ENCODE measurements at places on chromosomes 16 and 17.

- DNase-seq, result peak; percentile 29
Observed at GRCh38 chr17:67400193-67400592, 23.1 kb downstream of the PITPNC1 start.

GRCh38 chr17:18997650-18998196 is 6.8 kb downstream of the FAM83G start:
- DNase-seq, result no peak

DNA sequence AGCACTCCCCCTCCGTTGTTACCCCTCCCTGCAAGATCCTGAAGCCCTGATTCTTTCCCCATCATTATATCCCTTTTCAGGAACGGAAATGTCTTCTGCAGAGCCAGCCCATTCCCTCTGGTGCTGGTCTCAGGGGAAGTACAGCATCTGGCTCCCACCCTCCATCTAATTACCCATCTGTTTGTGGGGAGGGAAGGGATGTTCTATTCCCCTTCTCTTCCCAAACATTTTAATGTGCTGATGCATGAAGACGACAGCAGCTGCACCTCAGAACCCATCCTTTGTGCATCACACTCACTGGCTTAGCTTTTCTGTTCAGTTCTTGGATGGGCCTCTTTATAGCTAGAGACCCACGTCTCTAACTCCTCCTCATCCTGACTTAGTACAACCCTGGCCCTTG is 367.2 kb downstream of the CDH13 start:
- no peak for DNase-seq

- peak; percentile 50 for DNase-seq
Observed at GRCh38 chr16:79721270-79721669, 120.7 kb upstream of the MAF start.

GRCh38 chr17:386141-386876 is 33.7 kb upstream of the RPH3AL start:
- peak; percentile 84 for DNase-seq

GRCh38 chr16:49356728-49357488 is 16.7 kb upstream of the C16orf78 start:
- no peak for DNase-seq

DNA sequence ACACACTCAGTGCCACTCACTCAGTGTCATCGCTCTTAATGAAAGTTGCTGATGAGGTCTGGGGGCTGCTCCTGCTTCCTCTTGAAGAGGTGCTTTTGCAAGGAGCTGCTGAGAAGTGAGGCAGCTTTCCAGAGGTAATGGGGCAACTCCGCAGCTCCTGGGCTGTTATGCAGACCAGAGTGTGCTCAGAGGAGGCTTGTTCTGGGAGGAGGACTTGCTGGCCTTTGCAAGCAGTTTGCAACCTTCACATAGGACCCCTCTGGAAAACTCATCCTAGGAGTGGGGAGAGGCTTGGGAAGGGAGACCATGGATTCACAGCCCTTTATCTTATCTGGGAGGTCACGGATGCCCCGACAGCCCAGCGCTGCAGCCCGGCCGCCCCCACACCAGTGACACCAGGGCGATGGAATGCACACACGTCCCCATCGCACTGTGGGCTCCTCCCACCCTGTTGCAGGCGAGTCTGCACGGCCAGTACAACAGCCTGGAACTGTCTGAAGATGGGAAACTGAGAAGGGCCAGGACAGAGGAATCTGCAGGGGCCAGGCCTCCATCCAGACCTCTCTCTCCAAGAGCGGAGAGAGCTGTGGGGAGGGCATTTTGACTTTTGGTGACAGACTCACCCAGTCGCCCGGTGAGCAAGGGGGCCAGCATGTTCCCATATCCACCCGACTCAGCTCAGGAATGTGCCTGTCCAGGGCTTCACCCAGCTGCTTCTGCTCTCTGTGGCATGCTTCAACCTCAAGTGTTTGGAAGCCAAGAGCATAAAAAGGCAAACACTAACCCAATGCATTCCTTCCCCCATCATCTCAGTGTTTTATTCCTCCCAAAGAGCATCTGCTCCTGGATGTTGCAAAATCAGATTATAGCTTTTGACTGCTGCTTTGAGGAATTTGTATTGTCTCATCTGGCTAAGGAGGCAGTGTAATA is 78.6 kb upstream of the ZNF469 start:
- peak; percentile 62 for DNase-seq

DNA sequence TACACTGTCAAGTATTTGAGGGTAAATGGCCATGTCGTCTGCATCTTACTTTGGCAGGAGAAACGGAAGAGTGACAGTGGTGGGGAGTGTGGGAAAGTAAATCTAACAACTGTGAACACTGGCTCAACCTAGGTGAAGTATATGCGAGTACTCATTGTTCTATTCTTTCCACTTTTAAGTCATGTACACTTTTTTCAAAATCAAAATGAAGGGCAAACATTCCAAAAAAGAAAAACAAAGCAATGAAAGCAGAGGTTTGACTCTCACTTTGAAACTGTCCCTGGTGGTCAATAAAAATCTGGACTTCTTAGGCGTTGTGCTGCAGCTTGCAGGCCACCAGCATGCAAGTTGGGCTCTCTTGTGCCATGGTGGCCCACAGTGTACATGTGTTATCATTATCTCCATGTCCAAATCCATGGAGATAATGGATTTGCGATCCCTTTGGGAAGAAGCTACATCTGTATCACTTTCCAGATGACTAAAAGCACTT is 32.7 kb downstream of the STAT5B start:
- DNase-seq, result no peak

- no peak for DNase-seq
Observed at GRCh38 chr17:69222707-69223258, 5.8 kb downstream of the ABCA10 start.

- peak; percentile 54 for DNase-seq
Observed at GRCh38 chr16:65119901-65120401, 1.9 kb downstream of the CDH11 start.

DNA sequence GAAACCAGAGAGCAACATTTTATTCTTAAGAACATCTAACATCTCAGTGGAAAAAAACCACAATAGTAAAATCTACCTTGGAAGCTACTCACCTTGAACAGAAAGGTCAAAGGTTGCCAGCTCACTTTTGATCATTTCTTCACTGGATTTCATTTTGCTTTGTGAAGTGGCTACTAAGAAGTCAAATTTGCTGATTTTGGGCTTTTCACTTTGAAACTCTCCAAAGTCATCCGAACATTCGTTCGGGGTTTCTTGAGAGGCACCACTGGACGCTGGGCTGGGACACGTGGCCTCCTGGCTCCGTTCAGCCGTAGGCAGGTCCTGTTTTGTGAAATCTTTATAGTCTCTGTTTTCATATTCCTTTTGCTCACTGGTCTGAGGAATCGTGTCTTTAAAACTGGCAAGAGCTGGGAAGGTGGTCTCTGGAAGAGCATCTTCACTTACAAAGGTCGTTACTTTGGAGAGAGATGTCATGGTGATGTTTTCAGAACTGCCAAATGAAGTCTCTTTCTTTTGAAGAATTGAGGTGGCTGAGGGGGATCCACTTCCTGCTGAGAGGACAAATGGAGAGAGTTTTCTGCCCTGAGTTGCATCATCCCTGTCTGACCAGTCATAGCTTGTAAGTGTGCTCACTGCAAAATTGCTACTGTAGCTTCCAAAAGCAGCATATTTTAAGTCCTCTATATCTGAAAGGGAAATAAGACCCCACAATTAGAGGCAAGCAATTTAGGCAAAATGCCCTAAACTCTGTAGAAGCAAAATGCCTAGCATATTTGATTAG is 52.4 kb downstream of the DUSP14 start:
- no peak for DNase-seq

GRCh38 chr16:23182679-23183542 is at the start of gene SCNN1G:
Gene SCNN1G (plus strand): TSS chr16:23182745. CDS start chr16:23186272, 3,527 bp downstream.
- peak; percentile 25 for DNase-seq

DNA sequence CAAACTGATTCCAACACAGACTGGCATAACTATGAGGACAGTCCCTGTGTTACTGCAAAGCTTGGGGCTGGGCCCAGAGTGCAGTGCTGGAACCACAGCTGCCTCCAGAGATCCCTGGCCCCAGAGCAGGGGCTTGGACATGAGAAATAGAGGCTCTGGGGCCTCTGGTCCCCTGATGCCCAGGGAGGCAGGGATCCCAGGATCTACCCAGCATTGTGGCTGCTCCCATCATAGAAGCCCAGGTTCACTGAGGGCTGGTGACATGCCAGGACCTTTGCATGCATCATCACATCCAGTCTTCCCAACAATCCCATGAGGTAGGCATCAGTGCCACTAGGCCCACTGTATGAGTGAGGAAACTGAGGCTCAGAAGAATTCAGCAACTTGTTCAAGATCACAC is 95.8 kb downstream of the TMEM132E start:
- DNase-seq, result no peak

DNA sequence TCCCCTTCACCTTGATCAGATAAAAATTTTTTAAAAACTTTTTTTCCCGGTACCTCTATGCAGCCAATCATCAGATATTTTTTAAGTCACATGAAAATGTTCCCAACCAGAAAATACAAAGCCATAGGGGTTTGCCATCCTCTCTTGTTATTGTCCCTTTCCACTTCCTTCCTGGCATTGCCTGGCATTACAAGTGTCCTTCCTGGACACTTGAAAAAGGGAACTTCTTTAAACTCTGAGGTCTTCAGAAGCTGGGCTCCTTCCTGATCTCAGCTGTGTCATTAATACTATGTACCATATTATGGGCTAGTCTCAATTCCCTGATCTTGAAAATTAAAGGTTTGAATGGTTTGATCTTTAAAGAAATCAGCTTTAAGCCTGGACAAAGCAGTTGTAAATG is 64.9 kb downstream of the TEX14 start:
- no peak for DNase-seq

DNA sequence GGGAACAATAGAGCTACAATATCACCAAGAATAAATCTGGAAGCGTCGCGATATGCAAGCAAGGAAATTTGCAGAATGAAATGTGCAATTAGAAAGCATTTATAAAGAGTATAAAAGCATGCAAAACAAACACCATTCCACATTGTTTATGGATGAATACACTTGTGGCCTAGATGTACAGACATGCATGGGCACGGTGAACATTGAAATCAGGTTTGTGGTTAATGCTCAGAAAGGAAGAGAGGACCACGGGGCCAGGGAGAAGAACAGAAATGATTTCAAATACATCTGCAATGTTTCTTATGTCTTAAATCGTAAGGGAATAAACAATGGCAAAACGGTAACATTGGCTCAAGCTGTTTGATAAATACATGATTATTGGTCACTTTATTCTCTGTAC is 235.9 kb downstream of the FOXL1 start:
- DNase-seq, result no peak

DNA sequence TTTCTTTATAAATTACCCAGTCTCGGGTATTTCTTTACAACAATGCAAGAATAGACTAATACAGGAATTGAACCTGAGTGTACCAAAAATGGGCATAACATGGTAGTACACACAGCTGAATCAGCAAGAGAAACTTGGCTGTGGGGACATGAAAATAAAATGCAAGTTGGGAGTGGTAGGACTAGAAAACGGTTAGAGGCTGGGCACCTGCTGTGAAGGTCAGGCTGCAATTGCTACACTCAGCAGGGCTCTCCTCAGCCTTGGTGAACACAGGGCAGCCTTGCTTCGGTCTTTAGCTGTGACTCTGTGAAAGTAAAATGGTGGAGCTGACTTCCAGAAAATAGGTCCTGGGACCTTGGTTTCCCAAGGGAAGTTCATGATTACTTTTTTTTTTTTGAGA is 45.6 kb downstream of the CNGB1 start:
- DNase-seq, result no peak

DNA sequence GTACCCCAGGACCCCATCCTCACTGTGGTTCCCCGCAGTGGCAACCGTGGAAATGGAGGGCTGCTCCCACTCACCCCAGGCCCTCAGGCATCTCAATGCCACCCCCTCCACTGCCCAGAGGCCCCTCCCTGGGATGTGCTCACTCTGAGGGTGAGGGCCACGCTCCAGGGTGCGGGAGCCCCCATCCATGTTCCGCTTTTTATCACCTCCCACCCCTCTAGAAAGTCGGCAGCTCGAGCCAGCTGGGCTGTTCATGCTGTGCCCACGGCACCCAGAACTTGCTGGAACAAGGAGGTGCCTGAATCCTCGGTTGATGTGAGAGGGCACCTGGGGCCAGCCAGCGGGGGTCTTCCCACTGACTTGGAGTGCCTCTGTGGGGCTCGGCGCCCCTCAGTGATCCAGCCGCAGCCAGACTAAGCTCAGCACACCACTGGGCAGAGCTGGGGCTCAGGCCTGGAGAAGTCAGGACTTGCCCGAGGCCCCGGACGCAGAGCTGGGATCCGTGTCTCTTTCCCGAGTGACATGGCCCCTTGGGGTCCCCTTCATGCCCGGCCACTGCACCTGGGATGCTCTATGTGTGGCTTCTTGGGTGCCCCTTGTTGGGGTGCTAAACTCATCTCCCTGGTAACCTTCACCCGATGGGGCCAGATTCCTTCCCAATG is 143.1 kb upstream of the GSE1 start:
- no peak for DNase-seq

- DNase-seq, result no peak
Observed at GRCh38 chr17:37848690-37849616, 75.3 kb upstream of the TBC1D3K start.

DNA sequence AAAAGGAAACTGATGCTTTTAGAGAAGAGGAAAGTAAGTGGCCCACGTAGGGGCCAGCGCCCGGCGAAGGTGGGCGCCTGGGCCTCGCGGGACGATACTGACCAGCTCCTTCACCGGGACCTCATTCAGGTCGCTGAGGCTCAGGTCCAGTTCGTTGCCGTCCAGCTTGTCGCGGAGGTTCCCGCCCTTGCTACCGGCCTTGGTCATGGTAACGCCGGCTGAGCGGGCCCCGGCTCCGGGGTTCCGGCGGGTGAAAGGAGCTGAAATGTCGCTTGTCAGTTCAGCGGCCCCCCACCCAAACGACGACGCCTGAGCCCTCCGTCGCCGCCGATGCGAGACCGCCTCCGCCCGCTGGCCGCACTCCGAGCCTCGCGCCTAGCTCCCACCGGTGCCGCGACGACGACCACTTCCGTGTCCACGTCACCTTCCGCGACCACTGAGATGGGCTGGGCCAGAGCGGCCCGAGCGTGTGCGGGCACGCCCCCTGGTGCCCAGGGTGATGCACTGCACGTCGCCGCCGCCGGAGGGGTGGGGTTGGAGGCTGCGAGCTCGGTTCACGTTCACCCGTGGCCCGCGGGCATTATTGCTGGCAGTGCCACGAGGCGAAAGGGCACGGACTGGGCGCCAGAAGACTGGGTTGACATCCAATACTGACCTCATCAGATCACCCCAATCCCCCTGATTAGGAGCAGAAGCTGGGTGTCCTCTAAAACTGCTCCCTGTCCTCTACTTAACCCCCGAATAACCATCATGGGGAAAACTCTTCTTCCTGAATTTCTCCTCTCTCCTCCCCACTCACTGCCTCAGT is at the start of gene LRRC59:
TSS of gene LRRC59 (minus strand) at position 413 of the 808 bp plus-strand sequence. CDS start at position 207, 206 bp downstream.
- peak; percentile 95 for DNase-seq

DNA sequence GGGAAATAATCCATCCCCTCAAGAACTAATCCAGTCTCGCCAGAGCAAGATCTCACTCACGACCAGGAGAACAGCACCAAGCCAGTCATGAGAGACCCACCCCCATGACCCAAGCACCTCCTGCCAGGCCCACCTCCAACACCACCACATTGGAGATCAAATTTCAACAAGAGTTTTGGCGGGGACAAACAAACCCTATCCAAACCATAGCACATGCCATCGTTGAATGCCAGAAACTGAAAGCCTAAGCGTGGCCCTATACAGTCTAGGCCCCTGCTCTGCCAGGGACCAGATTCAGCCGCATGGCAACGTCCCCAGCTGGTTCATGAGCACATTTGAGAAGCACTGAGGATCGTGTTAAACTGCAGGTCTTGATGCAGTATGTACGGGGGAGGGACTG is 57.3 kb downstream of the AXIN2 start:
- no peak for DNase-seq

GRCh38 chr17:34377078-34377823 is 14.2 kb upstream of the CCL1 start:
- no peak for DNase-seq

GRCh38 chr16:30958175-30959079 is 873 bp downstream of the SETD1A start:
- peak; percentile 78 for DNase-seq

GRCh38 chr16:16148755-16149154 is 74.5 kb downstream of the ABCC6 start:
- no peak for DNase-seq
